ENCODE measurements at places on chromosomes 4 and X. TPM values are rescaled to one million over a fixed set of nuclear protein-coding genes. Genes with fewer than 3 reads are reported as not detected.

The HS3ST1 gene
- 8.4 TPM for total RNA-seq

The C4orf54 gene
- 23.6 TPM for total RNA-seq

The GABRG1 gene
- total RNA-seq, result not detected

The PAPSS1 gene
- total RNA-seq, result 14.3 TPM

The C4orf50 gene
- not detected for total RNA-seq

The IL1RAPL1 gene
- total RNA-seq, result 3.0 TPM

The DAPP1 gene
- total RNA-seq, result not detected

The DMRTC1B gene
- total RNA-seq, result not detected

The JADE1 gene
- total RNA-seq, result 15.4 TPM

The ADGRL3 gene
- total RNA-seq, result 1.9 TPM

The SYNPO2 gene
- total RNA-seq, result 85.3 TPM

The ESX1 gene
- not detected for total RNA-seq

The CORIN gene
- 42.3 TPM for total RNA-seq

The ARHGEF38 gene
- not detected for total RNA-seq

The PWWP3B gene
- total RNA-seq, result 5.9 TPM

The CSTF2 gene
- total RNA-seq, result 5.3 TPM

The NR3C2 gene
- 15.7 TPM for total RNA-seq

The SPANXA1 gene
- not detected for total RNA-seq

The ARMCX2 gene
- 43.9 TPM for total RNA-seq

The SMIM43 gene
- total RNA-seq, result not detected

The NDST3 gene
- 0.15 TPM for total RNA-seq

The SPANXC gene
- not detected for total RNA-seq

The TSPAN7 gene
- 100 TPM for total RNA-seq

The FGA gene
- not detected for total RNA-seq

The DCAF8L2 gene
- total RNA-seq, result not detected

The PLAC8 gene
- total RNA-seq, result 0.48 TPM

The CLNK gene
- total RNA-seq, result not detected

The ANAPC10 gene
- 15.4 TPM for total RNA-seq

The RNF175 gene
- total RNA-seq, result 10.2 TPM

The TMEM255A gene
- total RNA-seq, result 0.79 TPM

The FAM114A1 gene
- 57.7 TPM for total RNA-seq

The ANK2 gene
- 332 TPM for total RNA-seq

The ZMAT1 gene
- total RNA-seq, result 4.2 TPM

The TEX11 gene
- not detected for total RNA-seq

The FGG gene
- not detected for total RNA-seq

The PITX2 gene
- 25.4 TPM for total RNA-seq

The NDST4 gene
- not detected for total RNA-seq

The MAGEB17 gene
- total RNA-seq, result 0.24 TPM

The FGF5 gene
- total RNA-seq, result not detected

The UNC5C gene
- total RNA-seq, result 3.8 TPM

The NUP62CL gene
- not detected for total RNA-seq

The STARD8 gene
- total RNA-seq, result 8.3 TPM

The DACH2 gene
- not detected for total RNA-seq

The MAGEA9B gene
- not detected for total RNA-seq

The TLR1 gene
- 3.6 TPM for total RNA-seq

The DCAF12L2 gene
- total RNA-seq, result 0.15 TPM

The KCNIP4 gene
- total RNA-seq, result not detected

The PIN4 gene
- 11.8 TPM for total RNA-seq

The TCEAL6 gene
- total RNA-seq, result not detected

The ARL9 gene
- total RNA-seq, result not detected

The NUP54 gene
- 14.9 TPM for total RNA-seq

The CTAG1A gene
- total RNA-seq, result not detected

The STS gene
- 7.0 TPM for total RNA-seq

The GC gene
- not detected for total RNA-seq

The UGT8 gene
- total RNA-seq, result not detected

The STPG2 gene
- total RNA-seq, result 0.71 TPM

The ZNF157 gene
- total RNA-seq, result 0.19 TPM

The DCHS2 gene
- not detected for total RNA-seq

The OTUD6A gene
- not detected for total RNA-seq
